ENCODE measurements at places on chromosomes 6 and 20. TPM values are rescaled to one million over a fixed set of nuclear protein-coding genes. Genes with fewer than 3 reads are reported as not detected.

Gene MLN
- not detected for total RNA-seq

Gene CCN5
- total RNA-seq: not detected

Gene SLC35B2
- 36.8 TPM for total RNA-seq

Gene TTK
- 22.8 TPM for total RNA-seq

Gene PERP
- 46.9 TPM for total RNA-seq

Gene SNPH
- total RNA-seq: 8.0 TPM

Gene LRRC73
- not detected for total RNA-seq

Gene HTR1E
- total RNA-seq: not detected

Gene PLCB4
- 23.2 TPM for total RNA-seq

Gene METTL24
- not detected for total RNA-seq

Gene MAN1A1
- 53.0 TPM for total RNA-seq

GRCh38 chr20:34581341-34582184, 23.0 kb downstream of the MAP1LC3A start:
- no peak for DNase-seq

DNA sequence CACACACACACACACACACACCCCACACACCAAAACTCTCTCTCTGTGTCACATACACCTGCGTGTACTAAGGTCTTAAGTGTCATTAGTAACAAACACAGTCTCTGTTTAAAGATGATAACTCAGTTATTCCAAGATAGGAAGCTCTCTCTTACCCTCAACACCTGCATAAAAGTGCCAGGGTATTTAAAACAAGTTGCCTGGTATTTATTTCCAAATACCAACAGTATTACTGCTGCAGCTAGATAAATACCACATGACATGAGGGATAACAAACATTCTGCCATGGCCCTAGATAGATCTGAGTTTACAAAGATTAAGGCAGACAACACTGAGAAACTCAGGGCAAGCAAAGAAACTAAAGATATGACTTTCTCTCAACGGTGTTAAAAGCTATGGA, 118.5 kb downstream of the SIM1 start:
- DNase-seq: no peak

- no peak for DNase-seq
Observed at GRCh38 chr20:54043076-54043967, 27.1 kb downstream of the BCAS1 start.

- DNase-seq: peak; percentile 39
Observed at GRCh38 chr6:30790724-30791383, 46.5 kb upstream of the IER3 start.

GRCh38 chr6:52390361-52390727, 28.4 kb downstream of the PAQR8 start:
- peak; percentile 73 for DNase-seq

DNA sequence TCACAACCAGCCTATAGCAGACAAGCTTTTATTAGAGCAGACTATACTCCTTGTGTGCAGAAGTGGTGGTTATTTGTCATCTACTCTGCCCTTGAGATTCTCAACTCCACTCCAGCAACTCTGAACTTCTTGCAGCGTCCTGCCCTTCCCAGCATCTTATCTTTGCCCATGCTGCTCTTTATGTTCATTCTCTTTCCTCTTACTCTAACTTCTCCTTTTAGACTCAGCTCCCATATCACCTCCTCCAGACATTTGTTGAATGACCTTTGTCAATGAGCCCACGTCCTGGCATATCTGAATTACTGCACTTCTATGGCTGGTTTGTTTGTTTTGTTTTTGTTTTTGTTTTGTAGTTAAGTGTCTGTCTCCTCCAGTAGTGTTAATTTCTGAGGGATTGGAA, 81.2 kb downstream of the KCNQ5 start:
- no peak for DNase-seq

GRCh38 chr6:30100585-30101443, 12.1 kb downstream of the TRIM31 start:
- peak; percentile 76 for DNase-seq

DNA sequence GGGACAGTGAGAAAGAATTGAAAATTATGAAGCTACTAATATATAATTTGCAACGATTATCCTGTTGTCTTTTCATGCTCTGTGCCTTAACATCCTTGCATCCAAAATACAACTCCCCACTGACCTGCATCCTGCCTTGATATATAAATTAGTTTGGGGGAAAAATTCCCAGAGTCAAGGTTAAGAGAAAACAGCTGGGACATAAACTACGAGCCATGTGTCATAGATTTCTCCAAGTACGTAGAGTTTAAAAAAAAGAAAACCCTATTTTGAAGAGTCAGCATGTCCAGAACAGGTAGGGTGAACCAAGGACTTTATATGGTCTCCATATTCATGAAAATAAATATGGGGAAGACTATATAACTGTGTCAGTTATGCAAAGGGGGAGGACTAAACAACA, 123.8 kb upstream of the MARCKS start:
- no peak for DNase-seq

DNA sequence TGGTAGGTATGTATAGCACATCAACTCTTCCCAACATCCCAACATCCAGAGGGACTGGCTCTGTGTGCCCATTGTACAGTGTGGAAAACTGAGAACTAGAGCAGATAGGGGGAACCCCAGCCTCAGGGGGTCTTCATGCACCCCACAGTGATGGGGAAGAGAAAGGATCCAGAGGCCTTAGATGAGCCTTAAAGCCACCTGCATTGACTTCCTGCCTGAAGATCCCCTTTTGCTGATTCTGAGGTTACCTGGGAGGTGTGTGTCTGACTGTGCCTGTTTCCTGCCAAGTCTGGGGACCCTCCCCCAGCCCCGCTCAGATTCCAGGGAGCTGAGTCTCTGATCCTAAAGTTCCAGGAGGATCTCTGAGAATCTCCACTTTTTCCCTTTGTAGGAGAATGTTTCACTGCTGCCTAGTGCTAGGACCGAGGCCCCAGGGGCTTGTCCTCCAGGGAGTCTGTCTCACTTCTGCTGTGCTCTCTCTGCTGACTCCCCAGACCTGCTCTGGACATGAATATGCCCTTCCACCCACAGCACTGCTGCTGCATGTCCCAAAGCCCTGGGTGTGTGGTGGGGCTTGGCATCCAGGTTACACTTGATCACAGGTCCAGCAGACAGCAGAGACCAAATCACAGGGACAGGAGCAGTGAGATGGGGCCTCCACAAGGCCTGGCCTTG, 12.8 kb upstream of the PGC start:
- DNase-seq: no peak

GRCh38 chr6:168632694-168633093, 191.7 kb downstream of the SMOC2 start:
- DNase-seq: no peak

- no peak for DNase-seq
Observed at GRCh38 chr6:14017626-14018475, 93.1 kb downstream of the RNF182 start.

GRCh38 chr6:166286839-166287271, 21.3 kb downstream of the PRR18 start:
- peak; percentile 50 for DNase-seq

- DNase-seq: no peak
Observed at GRCh38 chr6:47230579-47230978, 79.1 kb downstream of the TNFRSF21 start.

GRCh38 chr20:25274481-25274880, 26.6 kb downstream of the PYGB start:
- no peak for DNase-seq

DNA sequence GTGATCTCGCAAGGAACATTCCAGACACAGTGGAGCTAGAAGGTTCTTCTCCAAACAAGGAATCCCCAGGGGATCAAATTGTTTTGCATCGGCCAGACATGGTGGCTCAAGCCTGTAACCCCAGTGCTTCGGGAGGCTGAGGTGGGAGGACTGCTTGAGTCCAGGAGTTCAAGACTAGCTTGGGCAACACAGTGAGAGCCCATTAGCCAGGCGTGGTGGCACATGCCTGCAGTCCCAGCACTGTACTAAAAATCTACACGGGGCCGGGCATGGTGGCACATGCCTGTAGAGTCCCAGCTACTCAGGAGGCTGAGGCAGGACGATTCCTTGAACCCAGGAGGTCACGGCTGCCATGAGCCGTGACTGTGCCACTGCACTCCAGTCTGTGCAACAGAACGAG, 15.3 kb downstream of the GMEB2 start:
- DNase-seq: no peak

DNA sequence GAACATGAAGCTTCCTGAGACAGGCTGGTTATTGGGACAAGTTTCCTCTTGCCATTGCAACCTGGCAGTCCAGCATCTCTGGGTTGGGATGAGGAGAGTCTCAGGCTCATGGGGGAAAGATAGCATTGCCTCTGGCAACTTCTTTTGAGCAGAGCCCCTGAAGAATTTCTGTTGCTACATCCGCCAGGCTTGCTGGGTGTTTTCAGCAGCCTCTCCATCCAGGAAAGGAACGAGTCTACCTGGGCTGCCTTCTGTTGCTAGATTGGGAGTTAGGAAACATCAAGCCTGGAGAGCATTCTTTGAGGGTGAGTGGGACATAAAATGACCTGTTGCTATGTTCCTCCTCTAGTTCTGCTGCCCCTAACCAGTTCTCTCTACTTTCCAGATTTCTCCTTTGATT, 313.5 kb downstream of the RFPL4B start:
- no peak for DNase-seq

- no peak for DNase-seq
Observed at GRCh38 chr6:20674664-20675063, 140.4 kb downstream of the CDKAL1 start.

DNA sequence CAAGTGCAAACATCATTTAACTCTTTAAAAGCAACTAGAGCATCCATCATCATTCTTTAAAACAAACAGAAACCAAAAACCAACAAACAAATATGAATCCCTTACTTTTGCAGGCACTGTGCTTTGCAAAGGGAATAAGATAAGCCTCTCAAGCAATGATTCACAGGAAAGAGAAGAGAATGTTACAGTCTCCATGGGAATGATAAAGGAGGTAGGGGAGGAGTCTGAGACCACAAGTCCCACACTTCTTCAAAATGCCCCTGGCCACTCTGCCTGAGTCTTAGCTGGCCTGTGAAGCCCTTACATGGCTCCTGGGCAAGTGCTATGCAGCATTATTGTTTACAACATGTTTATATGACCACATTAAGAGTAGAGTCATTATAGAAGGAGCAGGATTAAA, 257.7 kb upstream of the MARCKS start:
- no peak for DNase-seq

DNA sequence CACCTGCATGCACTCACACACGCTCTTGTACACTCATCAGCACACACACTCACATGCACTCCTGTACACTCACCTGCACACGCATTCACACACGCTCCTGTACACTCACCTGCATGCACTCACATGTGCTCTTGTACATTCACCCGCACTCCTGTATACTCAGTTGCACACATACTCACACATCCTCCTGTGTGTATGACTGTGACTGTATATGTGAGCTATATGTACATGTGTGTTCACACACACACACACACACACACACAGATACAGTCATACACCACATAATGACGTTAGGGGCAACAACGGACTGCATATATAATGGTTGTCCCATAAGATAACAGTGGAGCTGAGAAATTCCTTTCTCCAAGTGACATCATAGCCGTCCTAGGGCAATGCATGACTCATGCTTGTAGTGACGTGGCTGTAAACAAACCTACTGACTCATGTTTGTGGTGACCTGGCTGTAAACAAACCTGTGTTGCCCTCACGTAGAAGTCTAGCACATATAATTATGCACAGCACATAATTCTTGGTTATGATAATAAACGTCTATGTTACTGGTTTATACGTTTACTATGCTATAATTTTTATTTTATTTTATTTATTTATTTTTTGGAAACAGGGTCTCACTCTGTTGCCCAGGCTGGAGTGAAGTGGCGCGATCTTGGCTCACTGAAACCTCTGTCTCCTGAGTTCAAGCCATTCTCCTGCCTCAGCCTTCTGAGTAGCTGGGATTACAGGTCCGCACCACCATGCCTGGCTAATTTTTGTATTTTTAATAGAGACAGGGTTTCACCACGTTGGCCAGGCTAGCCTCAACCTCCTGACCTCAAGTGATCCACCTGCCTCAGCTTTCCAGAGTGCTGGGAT, 22.8 kb upstream of the TAF4 start:
- DNase-seq: no peak

- DNase-seq: no peak
Observed at GRCh38 chr20:25282796-25283195, 34.9 kb downstream of the PYGB start.

Data from stomach (tissue), 19 donors.